ENCODE measurements at places on chromosomes 5 and 9.
A peak's percentile ranks its signal among the peaks of the same experiment; 100 is the strongest.

DNA sequence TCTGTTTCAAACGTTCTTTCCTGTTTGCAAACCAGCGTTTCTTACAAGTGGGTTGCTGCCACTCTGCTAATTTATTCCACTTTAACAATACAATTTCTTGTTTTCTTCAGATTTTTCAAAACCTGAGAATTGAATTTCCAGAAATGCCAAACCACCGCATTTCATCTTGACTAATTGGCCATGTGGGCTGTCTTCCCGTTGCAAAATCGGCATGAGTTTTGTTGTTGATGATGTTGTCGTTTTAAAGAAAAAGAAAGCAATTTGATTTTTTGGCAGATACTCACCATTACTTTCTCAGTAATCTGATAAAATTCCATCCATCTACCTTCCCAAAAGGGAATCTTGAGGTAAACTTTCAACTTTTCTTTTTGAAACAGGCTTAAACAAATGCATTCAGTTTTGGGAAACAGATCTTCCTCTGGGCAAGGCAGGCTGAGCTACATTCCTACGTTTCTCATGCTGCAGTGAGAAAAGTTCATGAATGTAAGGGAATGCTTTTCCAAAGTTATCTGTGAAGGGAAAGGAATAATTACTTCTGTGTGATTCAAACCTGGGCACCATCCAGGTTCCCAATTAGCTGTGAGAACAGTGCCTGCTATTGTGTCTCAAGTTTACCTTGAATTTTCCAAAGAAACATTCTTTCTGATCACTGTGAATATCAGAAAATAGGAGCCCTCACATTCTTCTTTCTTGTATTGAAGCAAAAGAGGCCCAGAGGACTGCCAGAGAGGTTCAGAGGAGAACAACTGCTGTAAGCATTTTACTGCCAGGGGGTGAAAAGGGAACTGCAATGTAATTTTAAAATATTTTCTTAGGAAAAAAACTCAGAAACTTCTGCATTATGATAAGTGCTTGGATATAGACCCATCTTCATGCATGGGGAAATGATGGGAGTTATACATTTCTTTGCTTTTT is 100.7 kb upstream of the TUT7 start:
- no peak for DNase-seq

DNA sequence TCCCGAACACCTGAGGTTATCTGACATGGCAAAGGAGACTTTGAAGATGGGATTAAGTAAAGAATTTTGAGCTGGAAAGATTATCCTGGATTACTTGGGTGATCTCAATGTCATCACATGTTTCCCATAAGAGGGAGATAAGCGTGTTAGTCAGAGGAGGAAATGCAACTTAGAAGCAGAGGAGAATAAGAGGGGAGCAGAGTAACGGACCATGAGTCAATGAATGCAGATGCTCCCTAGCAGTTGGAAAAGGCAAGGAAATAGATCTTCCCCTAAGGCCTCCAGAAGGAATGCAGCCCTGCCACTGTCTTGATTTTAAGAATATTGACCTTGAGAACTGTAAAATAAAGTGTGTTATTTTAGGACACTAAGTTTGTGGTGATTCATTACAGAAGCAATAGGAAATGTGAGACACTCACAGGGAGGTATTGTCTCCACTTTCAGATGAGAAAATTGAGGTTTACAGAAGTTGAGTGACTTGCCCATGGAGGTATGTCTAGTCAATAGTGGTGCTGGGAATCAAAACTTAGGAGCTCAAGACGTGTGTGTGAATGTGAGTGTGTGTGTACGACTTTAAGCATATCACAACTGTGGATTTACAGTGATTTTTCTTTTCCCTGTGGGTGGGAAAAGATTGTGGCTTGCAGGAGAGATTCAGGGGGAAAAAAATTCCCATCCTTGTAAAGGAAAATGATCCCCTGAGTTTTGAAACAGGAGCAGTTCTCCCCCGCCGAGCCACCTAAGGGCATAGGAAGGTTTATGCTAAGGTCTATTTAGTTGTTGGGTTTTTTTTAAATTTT is 125.3 kb downstream of the TRIM32 start:
- DNase-seq, result peak; percentile 58

DNA sequence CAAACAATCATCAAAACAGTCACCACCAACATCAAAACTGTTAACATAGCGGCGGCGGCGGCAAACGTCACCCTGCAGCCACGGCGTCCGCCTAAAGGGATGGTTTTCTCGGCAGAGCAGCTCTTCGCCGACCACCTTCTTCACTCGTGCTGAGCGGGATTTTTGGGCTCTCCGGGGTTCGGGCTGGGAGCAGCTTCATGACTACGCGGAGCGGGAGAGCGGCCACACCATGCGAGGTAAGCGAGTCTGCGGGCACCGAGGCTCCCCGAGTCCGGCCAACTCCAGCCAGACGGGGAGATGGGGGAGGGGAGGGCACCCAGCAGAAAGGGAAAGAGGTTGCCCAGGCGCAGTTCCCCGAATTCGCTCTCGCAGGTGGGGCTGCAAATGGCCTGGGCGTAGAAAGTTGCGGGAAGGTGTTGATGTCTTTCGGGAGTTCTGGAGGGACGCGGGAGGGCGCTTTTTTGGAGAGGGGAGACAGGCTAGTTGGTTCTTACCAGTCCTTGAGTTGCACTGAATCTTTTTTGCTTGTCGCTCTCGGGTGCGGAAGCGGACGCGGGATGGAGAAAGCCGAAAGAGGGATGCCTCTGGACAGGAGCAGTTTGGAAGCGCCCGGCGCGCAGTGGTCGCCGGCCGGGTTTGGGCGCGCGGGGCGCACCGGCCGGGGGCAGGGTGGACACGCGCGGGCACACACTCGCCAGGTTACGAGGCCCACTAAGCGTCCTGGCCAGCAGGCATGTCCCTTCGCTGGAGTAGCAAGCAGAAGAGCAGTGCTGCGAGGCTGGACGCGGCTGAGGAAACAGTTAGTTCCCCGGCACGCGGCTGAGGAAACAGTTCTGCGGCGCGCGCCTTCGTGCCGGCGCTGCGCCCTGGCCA is 849 bp downstream of the RORB start:
- peak; percentile 5 for DNase-seq

- DNase-seq, result no peak
Observed at GRCh38 chr5:138653502-138653901, 78.3 kb upstream of the HSPA9 start.

DNA sequence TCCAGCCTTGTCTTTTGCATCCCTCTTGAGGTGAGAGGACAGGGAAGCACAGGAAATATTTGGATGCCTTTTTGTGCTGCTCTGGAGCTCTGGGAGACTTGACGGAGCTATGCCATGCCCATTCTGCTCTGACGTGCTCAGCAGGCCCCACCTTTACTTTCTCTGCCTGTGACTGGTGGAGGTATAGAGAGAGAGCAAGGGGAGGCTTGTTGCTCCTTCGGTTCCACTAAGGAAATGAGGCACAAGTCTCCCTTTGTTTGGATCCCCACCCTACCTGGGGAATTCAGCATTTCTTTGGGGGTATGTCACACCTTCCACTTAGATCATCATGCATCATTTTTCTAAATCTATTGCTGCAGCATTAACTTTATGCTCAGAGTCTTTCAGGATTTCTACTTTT is 121.8 kb upstream of the CNTLN start:
- DNase-seq, result no peak

- no peak for DNase-seq
Observed at GRCh38 chr9:1453636-1454035, 403.5 kb downstream of the DMRT2 start.

DNA sequence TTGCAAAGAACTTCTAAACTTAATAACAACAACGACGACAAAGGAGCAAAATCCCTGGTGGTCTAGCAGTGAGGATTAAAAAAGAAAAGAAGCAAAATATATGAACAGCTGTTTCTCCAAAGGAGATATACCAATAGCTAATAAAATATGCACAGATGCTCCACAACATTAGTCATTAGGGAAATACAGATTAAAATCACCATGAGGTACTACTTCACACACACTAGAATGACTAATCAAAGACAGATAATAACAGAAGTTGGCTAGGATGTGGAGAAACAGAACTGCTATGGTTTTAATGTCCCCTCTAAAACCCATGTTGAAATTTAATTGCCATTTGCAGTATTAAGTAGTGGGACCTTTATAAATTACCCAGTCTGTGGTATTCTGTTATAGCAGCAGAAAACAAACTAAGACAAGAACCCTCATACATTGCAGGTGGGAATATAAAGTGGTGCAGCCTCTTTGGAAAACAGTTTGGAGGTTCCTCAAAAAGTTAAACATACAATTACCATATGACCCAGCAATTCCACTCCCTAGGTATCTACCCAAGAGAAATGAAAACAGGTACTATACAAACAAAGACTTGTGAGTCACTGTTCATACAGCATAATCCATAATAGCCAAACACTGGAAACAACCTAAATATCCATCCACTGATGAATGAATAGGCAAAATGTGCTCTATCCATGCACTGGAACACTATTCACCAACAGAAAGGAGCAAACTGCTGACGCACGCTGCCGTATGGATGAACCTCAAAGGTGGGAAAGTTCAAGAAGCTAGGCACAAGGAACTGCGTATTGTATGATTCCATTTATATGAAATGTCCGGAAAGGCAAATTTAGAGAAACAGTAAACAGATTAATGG is 11.4 kb upstream of the DUSP1 start:
- peak; percentile 52 for DNase-seq

DNA sequence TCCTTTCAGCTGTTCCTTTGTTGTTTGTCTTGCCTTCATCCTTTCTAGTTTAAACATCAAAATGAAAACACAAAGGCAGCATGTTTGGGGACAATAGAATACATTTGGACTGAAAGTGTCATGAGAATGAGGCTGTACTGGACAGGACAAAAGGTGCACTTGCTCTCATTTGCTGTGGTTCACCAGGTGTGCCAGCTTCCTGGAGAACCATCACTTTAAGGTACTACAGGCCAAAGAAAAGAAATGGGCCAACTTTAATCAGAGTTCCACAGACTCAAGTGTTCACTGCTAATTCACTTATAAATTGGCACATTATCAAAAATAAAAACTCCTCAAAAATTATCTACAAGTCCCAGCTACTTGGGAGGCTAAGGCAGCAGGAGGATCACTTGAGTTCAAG is 53.8 kb downstream of the ABHD17B start:
- no peak for DNase-seq

DNA sequence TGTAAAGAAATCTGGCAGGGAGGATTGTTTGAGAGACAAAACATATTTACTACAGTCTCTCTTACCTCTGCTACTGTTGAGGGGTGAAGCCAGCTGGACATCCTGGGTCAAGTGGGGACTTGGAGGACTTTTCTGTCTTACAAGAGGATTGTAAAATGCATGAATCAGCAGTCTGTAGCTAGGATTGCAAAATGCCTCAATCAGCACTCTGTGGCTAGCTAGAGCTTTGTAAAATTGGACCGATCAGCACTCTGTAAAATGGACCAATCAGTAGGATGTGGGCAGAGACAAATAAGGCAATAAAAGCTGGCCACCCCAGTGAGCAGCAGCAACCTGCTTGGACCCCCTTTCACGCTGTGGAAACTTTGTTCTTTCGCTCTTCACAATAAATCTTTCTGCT is 995.8 kb upstream of the CDH6 start:
- DNase-seq, result no peak

- peak; percentile 83 for DNase-seq
Observed at GRCh38 chr9:84668196-84669012, 1.1 kb upstream of the NTRK2 start.

GRCh38 chr9:123059472-123060220 is 26.2 kb downstream of the GPR21 start:
- DNase-seq, result no peak

- DNase-seq, result peak; percentile 15
Observed at GRCh38 chr9:114521846-114522245, 16.6 kb upstream of the WHRN start.

DNA sequence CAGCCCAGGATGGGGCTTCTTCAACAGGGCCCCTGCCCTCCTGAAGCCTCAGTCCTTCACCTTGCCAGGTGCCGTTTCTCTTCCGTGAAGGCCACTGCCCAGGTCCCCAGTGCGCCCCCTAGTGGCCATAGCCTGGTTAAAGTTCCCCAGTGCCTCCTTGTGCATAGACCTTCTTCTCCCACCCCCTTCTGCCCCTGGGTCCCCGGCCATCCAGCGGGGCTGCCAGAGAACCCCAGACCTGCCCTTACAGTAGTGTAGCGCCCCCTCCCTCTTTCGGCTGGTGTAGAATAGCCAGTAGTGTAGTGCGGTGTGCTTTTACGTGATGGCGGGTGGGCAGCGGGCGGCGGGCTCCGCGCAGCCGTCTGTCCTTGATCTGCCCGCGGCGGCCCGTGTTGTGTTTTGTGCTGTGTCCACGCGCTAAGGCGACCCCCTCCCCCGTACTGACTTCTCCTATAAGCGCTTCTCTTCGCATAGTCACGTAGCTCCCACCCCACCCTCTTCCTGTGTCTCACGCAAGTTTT is 23.6 kb downstream of the PCDHGC5 start:
- DNase-seq, result peak; percentile 72

DNA sequence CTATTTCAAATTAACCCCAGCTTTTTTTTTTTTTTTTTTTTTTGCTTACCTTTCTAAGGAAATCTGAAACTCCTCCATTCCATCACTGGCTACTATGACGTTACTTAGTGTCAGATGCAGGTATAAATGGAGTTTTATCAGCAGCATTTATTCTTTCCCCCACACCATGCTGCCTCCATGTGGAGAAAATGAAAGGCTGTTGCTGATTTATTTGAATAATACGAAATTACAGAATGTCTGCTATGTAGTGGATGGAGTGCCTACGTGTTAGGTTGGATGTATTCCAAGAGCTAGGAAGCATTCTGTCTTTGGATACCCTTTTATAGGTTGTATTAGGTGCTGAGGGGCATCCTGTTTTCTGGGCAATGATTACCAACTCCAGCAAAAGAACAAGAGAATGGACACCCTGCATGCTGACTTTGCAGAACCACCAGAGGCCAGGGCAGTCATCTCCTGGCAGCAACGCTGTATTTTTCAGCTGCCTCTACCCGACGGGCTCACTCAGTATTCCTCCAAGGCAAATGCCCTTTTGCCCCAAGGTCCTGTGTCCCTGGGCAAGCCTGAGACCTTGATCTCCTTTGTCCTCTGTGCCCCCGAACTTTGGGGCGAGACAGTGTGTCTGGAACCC is 199.5 kb downstream of the ALDH1A1 start:
- DNase-seq, result peak; percentile 40

DNA sequence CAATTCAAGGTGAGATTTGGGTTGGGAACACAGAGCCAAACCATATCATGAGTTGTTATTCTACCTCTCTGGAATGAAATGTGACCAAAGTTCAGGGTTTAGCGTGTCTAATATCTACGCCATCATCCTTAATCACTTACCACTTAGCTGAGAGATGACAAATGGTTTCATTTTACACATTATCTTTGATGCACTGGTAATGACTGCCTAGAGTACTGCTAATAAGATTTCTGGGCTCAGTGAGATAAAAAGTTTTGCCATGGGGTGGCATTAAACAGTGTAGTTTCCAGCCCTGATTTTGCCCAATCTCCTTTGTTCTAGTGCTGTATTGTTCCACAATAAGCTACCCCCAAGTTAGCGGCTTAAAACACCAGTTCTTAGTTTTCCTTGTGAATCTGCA is 367.2 kb downstream of the MLLT3 start:
- no peak for DNase-seq

GRCh38 chr9:123453831-123454321 is 97.9 kb downstream of the CRB2 start:
- DNase-seq, result no peak

DNA sequence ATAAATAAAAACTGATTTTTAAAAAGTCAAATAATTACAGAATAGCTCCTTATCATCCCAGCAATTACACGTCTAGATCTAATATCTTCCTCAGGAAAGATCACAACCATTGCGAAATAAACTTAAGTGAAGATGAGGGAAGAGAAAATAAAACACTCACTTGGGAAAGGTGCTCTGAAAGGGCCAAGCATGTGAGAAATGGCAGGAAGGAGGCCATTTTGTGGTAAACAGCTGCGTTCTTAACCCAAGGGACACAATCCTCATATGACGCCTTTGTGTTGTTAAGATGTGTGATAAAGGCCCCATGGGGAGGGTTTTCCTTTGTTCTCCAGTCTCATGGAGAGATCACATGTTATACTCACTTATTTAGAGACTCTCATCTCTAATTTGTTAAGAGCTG is 32.5 kb downstream of the JAKMIP2 start:
- no peak for DNase-seq
